ENCODE measurements at places on chromosomes 6 and 20.
A peak's percentile ranks its signal among the peaks of the same experiment; 100 is the strongest.

DNA sequence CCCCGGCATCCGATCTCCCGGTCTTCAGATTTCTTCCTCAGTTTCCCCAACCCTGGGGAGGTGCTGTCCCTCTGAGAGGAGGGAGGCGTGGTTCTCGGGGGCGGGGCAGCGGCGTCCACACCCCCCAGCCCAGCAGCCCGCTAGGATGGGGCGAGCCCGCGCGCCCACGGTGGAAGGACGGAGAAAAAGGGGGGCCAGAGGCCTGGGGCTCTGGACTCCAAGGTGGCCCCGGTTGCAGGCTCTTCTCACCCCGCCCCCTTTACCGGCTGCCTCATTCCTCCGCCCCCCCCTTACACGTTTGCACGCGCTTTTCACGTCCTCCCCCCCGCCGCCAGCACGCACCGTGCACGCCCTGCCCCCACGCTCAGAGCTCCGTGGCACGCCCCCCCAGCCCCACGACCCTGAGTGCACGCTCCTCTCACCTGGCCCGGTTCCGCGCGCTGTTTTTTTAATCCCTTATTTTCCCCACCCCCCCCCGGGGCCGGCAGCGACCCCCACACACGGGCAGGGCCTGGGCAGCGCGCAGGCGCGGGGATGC, 402 bp downstream of the ZBTB12 start:
- DNase-seq, result peak; percentile 60

DNA sequence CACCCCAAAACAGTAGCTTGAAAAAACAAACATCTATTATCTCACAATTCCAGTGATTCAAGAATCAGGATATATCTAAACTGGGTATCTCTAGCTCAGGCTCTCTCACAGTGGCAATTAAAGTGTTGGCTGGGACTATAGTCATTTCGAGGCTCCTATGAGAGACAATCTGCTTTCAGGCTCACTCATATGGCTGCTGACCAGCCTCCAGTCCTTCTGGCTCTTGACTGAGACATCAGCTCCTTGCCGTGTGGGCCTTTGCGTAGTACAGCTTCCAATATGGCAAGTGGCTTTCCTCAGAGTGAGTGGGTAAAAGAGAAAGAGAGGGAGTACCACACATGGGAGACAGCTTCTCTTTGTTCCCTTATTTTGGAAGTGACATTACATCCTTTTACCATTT, 327.2 kb downstream of the CENPW start:
- DNase-seq, result no peak

- DNase-seq, result no peak
These were observed 665.5 kb downstream of the TENT5A start for GRCh38 chr6:81086991-81087390.

GRCh38 chr6:52596371-52597028, 19.6 kb upstream of the TRAM2 start:
- no peak for DNase-seq

DNA sequence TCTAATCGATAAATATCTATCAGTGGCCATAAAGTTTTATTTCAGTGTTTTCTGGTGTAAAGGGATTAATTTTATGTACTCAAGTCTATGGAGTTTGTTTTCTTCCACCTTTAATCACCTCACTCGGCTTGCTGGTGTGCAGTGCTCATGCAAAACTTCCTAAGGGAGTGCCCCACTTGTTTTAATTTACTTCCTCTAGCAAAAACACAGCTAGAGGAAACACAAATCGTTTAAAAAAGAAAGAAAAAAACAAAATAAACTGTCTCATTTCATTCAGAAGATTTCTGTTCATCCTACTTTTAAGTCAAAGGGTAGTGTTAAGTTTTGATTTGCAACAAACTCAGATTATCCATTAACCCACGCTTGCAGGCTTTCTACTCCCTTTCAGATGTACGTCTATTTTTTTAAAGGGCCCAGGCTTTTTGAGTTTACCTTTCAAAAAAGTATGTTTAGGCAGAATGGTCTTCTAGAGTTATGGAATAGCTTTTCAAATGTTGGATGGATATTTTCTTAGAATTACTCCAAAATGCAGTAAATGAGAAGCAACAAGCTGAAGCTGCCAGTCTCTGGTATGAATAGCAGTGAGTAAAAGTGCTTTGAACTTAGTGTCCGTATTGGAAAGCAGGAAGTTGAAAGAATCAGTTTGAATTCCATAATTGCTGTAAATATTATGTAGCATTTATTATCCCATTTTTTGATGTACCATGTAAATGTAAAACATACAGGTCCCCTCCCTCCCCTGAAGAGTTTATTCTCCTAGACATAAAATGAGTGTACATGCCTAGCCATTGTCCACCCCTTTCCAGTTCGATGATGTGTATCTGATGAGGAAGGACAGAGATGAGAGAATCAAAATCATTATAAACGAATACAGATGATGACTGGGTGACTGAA, 113.3 kb downstream of the SLC16A10 start:
- no peak for DNase-seq

GRCh38 chr6:135008941-135009290, 45.7 kb downstream of the HBS1L start:
- DNase-seq, result no peak

DNA sequence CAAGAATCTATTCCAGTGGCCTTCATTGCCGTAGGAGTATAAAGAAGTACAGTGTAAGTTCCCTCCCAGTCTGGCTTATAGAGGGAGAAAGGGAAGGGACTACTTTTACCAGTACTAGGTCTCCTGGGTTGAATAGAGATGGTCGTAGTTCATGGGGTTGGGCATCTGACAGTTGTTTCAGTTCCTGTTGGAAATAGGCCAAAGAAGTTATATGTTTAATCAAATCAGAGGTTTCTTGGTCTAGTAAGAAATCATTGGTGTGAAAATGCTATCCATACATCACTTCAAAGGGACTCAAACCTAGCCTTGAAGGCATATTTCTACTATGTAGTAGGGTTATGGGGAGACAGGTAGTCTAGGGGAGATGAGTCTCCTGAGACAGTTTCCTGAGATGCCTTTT, 45.6 kb upstream of the MAN1A1 start:
- DNase-seq, result no peak

GRCh38 chr6:39593646-39594045, 131.6 kb downstream of the KIF6 start:
- DNase-seq, result no peak

DNA sequence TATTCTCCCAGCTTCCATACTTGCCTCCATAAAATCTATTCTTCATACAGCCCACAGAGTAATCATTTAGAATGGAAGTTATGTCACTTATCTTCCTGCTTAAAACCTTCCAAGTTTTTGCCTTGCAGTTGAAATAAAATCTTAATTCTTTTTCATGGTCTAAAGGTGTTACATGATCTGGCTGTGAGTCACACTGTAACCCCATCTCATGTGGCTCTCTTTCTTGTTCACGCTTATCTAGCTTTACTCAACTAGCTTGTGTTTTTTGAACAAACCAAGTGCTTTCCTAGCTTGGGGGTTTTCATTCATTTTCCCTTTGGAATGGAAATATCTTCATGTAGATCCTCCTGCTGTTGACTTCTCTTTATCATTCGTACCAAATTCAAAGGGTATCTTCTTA, 23.6 kb upstream of the THEMIS start:
- DNase-seq, result no peak

- DNase-seq, result no peak
These were observed 289.6 kb downstream of the TBC1D7 start for GRCh38 chr6:13038741-13039190.

DNA sequence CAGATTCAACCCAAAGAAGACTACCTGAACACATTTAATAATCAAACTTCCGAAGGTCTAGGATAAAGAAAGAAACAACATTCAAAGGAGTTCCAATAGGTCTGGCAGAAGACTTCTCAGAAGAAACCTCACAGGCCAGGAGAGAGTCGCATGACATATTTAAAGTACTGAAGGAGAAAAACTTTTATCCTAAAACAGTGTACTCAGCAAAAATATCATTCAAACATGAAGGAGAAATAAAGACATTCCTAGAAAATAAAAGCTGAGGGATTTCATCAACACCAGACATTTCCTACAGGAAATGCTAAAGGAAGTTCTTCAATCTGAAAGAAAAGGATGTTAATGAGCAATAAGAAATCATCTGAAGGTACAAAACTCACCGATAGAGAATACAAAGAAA, 108.6 kb downstream of the BTBD9 start:
- DNase-seq, result no peak

GRCh38 chr6:139475646-139476045, 101.2 kb upstream of the CITED2 start:
- DNase-seq, result no peak

- DNase-seq, result no peak
These were observed 23.6 kb downstream of the TBC1D7 start for GRCh38 chr6:13304580-13305260.

DNA sequence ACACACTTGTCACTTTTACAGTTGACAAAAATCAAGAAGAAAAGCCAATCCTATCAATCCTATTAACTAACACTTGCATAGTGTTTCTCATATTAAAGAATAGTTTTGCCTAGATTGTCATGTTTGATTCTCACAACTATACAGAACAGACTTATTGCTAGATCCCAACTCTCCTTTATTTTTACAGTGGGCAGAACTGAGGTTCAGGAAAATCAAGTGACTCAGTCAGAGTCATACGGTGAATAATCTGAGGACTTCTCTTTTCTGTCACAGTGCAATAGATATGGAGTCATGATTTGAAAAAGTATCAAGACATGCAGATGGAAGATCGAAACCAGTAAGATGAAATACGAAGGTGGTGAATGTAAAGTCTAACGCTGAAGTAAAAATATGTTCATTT, 195.1 kb upstream of the CITED2 start:
- DNase-seq, result no peak

DNA sequence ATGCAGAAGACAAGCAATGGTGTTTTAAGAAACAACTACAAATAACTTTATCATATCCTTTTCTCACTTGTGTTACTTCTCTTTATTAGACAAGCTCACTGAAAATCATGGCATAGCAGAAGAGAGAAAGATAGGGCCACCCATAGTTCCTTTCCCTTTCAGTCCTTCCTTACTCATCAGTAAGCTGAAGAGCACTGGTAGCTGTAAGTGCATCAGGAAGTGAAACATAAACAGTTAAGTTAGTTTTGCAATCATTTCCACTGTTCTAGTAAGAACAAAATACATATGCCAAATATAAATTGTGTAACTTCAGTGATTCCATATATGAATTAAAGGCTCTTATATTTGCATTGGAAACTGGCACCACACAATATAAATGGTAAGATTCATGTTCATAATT, 220.1 kb downstream of the HACE1 start:
- no peak for DNase-seq
